Activated naive CD8-positive, alpha-beta T cell treated with anti-CD3 and anti-CD28 coated beads for 36 hours (primary cell): ENCODE measurements at places on chromosomes 16 and 17. TPM values are rescaled to one million over a fixed set of nuclear protein-coding genes. Genes with fewer than 3 reads are reported as not detected.

The SULT1A4 gene
- 1.2 TPM for total RNA-seq

The MPP2 gene
- 6.5 TPM for total RNA-seq

The ERAL1 gene
- 77.6 TPM for total RNA-seq

The ANKS4B gene
- total RNA-seq: not detected

The CBFA2T3 gene
- total RNA-seq: 0.56 TPM

The CNOT1 gene
- total RNA-seq: 295 TPM

The GDE1 gene
- total RNA-seq: 24.0 TPM

The FAM83G gene
- total RNA-seq: 10.4 TPM

The CMTM2 gene
- total RNA-seq: not detected

The MYH11 gene
- total RNA-seq: not detected

The CHST4 gene
- total RNA-seq: 0.19 TPM

The TEX19 gene
- 0.23 TPM for total RNA-seq

The LRRC37A gene
- total RNA-seq: 1.5 TPM

The TBC1D3H gene
- not detected for total RNA-seq

The RPL38 gene
- total RNA-seq: 1,608 TPM

The JMJD6 gene
- total RNA-seq: 55.8 TPM

The CACNG3 gene
- not detected for total RNA-seq

The DOC2A gene
- 0.89 TPM for total RNA-seq

The P2RX5 gene
- 32.0 TPM for total RNA-seq
